ENCODE measurements at places on chromosomes 12 and 14.

DNA sequence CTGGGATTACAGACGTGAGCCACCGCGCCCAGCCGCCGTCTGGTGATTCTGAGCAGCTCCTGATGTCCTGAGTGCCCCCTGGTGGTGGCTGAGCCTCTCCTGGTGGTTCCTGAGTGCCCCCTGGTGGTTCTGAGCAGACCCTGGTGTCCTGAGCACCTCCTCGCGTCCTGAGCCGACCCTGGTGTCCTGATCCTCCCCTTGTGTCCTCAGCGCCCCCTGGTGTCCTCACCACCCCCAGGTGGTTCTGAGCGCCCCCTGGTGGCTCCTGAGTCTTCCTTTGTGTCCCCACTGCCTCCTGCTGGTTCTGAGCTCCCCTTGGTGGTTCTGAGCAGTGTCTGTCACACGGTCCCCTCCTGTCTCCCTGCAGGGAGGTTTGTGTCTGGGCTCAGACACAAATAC lies 1304.9 kb downstream of the TMEM121 start:
- H3K4me1 ChIP-seq: no peaks in the 10 kb centered on the region
- H3K36me3 ChIP-seq: no peaks in the 10 kb centered on the region

- no peak for DNase-seq
- no peak overlapping the region for H3K27ac ChIP-seq
- H3K36me3 ChIP-seq: no peaks in the 10 kb centered on the region
- no peak overlapping the region for H3K4me3 ChIP-seq
- H3K4me1 ChIP-seq: peaks cover 3% of the 10 kb centered on the region
Observed at GRCh38 chr12:79991586-79991985, 56.7 kb upstream of the PPP1R12A start.

- DNase-seq: no peak
- H3K27ac ChIP-seq: no peak overlapping the region
Observed at GRCh38 chr14:44981198-44981597, 19.2 kb downstream of the TOGARAM1 start.

- peaks cover 6% of the 10 kb centered on the region for H3K36me3 ChIP-seq
- DNase-seq: no peak
- no peaks in the 10 kb centered on the region for H3K4me1 ChIP-seq
- no peaks in the 10 kb centered on the region for H3K27me3 ChIP-seq
- no peak overlapping the region for H3K27ac ChIP-seq
Observed at GRCh38 chr12:93714382-93714781, 37.2 kb downstream of the CRADD start.

DNA sequence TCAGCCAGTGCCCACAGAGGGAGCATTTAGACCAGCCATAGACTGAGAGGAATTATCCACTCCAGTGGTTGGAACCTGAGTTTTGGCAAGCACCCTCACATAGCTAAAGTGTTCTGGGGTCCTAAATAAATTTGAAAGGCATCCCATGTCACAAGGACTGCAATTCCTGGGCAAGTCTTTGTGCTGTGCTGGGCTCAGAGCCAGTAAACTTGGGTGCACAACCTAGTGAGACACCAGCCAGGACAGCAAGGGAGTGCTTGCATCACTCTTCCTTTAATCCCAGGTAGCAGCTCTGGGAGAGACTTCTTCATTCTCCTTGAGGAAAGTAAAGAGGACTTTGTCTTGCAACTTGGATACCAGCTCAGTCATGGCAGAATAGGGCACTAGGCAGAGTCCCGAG lies 142.0 kb upstream of the FSCB start:
- no peaks in the 10 kb centered on the region for H3K4me1 ChIP-seq
- no peaks in the 10 kb centered on the region for H3K36me3 ChIP-seq
- H3K27ac ChIP-seq: no peak overlapping the region
- H3K27me3 ChIP-seq: no peaks in the 10 kb centered on the region

DNA sequence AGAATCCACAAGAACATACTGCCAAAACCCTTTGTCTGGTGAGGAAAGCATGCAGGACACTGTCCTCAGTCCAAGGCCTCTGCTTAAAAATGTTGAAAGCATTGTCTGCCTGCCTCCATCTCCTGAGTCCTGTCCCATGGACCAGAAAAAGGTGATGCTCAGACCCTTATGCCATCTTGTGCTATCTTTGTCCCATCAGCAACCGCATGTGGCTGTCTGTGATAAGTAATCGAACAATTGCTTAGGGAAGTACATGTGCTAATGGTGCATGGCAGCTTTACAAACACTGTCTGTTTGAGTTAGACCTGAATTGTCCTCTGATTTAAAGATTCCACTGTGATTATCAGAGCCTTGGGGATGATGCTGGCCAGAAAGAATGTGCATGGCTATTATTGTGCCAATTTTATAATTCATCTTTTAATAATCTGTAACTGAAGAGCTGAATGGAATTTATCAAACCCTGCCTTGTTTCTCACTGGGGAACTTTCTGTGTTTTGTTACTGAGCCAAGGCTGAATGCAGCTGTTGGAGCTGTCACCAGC lies 177.5 kb downstream of the DACT1 start:
- no peaks in the 10 kb centered on the region for H3K4me1 ChIP-seq
- no peak overlapping the region for H3K4me3 ChIP-seq
- no peak overlapping the region for H3K27ac ChIP-seq
- no peaks in the 10 kb centered on the region for H3K27me3 ChIP-seq
- DNase-seq: no peak

- no peak overlapping the region for H3K27ac ChIP-seq
- peaks cover 66% of the 10 kb centered on the region for H3K36me3 ChIP-seq
- DNase-seq: no peak
- peaks cover 18% of the 10 kb centered on the region for H3K4me1 ChIP-seq
- H3K4me3 ChIP-seq: no peak overlapping the region
Observed at GRCh38 chr12:132803888-132804287, 24.8 kb downstream of the GOLGA3 start.

- DNase-seq: no peak
- no peak overlapping the region for H3K4me3 ChIP-seq
- no peaks in the 10 kb centered on the region for H3K4me1 ChIP-seq
- no peak overlapping the region for H3K27ac ChIP-seq
- no peaks in the 10 kb centered on the region for H3K27me3 ChIP-seq
Observed at GRCh38 chr14:58782011-58782410, 144.2 kb downstream of the DACT1 start.

DNA sequence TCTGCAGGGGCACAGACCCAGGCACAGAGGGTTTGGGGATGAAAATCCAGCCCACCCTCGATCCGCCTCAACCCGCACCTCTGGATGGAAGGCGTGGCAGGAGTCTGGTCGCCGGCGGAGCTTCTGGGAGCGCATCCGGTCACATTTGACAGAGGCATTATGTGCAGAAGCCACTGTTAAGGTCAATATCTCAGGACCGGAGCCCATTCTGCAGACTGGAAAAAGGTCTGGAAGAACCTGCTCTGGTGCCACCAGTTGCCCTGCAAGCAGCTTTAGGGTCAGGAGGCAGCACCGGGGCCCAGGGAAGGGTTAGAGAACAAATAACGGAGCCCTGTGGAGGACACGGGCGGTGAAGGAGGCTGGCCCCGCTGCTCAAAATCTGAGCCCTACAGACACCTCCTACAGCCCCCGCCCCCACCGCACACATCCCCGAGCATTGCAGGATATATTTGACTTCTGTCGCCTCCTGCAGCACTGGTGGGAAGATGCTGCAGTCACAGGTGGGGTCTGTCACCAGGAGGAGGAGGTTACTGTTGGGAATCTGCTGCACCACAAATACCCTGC lies 25.1 kb upstream of the LRTM2 start:
- peak overlapping the region; percentile 86 for H3K4me3 ChIP-seq
- peak overlapping the region; percentile 74 for H3K27ac ChIP-seq
- H3K36me3 ChIP-seq: no peaks in the 10 kb centered on the region
- no peaks in the 10 kb centered on the region for H3K27me3 ChIP-seq
- peaks cover 33% of the 10 kb centered on the region for H3K4me1 ChIP-seq

GRCh38 chr14:104424406-104425072 lies 155.0 kb upstream of the C14orf180 start:
- DNase-seq: peak; percentile 18
- H3K36me3 ChIP-seq: no peaks in the 10 kb centered on the region
- no peak overlapping the region for H3K27ac ChIP-seq

DNA sequence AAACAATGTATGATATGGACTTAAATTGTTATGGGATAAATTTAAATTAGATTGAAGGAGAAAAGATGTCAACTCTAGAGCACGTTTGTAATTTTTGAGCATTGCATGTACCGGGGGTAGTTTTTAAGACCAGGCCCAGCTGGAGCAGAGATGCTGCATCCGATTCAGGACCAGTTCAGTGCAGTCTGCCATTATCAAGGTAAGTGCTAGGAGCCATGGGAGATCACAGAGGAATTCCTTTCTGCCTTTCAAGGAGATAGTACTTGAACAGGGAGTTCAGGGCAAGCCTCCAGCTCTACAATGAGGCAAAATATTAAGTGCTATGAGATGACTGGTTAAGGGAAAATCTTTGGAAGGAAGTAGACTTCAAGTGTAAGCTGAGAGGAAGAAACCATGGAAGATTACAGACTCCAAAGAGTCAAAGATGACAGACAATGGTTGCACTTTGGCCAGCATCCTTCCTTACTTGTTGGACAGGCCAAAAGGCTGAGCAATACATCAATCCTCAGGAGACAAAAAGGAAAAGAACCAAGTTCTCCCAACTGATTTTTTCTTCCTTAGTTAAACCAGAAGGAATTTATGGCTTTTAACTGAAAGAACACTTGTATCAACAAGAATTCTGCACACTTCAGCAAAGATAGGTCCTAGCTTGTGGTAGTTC lies 113.2 kb upstream of the HIF1A start:
- peaks cover 2% of the 10 kb centered on the region for H3K27me3 ChIP-seq
- H3K36me3 ChIP-seq: peaks cover 5% of the 10 kb centered on the region
- H3K27ac ChIP-seq: no peak overlapping the region

GRCh38 chr12:58648176-58648575 lies 272.1 kb downstream of the LRIG3 start:
- DNase-seq: no peak
- H3K4me3 ChIP-seq: no peak overlapping the region
- H3K27ac ChIP-seq: no peak overlapping the region
- H3K27me3 ChIP-seq: no peaks in the 10 kb centered on the region
- H3K4me1 ChIP-seq: no peaks in the 10 kb centered on the region
- no peaks in the 10 kb centered on the region for H3K36me3 ChIP-seq

- DNase-seq: no peak
- H3K27ac ChIP-seq: no peak overlapping the region
- H3K4me3 ChIP-seq: no peak overlapping the region
Observed at GRCh38 chr14:105878125-105878524, 351.7 kb downstream of the TMEM121 start.

DNA sequence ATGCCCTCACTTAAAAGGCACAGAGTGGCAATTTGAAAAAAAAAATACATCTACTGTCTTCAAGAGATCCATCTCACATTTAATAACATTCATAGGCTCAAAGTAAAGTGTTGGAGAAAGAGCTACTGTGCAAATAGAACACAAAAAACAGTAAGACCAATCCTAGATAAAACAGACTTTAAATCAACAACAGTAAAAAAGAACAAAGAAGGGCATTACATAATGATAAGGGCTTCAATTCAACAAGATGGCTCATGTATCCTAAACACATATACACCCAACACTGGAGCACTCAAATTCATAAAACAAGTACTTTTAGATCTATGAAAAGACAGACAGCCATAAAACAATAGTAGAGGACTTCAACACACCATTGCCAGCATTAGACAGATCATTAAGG lies 93.6 kb upstream of the PCED1B start:
- DNase-seq: no peak
- no peak overlapping the region for H3K27ac ChIP-seq
- H3K27me3 ChIP-seq: peaks cover 11% of the 10 kb centered on the region
- no peaks in the 10 kb centered on the region for H3K36me3 ChIP-seq
- no peak overlapping the region for H3K4me3 ChIP-seq

- H3K27me3 ChIP-seq: peaks cover 7% of the 10 kb centered on the region
- DNase-seq: no peak
- peak overlapping the region; percentile 92 for H3K4me3 ChIP-seq
Observed at GRCh38 chr12:53345486-53346188, 9.5 kb upstream of the SP7 start.

DNA sequence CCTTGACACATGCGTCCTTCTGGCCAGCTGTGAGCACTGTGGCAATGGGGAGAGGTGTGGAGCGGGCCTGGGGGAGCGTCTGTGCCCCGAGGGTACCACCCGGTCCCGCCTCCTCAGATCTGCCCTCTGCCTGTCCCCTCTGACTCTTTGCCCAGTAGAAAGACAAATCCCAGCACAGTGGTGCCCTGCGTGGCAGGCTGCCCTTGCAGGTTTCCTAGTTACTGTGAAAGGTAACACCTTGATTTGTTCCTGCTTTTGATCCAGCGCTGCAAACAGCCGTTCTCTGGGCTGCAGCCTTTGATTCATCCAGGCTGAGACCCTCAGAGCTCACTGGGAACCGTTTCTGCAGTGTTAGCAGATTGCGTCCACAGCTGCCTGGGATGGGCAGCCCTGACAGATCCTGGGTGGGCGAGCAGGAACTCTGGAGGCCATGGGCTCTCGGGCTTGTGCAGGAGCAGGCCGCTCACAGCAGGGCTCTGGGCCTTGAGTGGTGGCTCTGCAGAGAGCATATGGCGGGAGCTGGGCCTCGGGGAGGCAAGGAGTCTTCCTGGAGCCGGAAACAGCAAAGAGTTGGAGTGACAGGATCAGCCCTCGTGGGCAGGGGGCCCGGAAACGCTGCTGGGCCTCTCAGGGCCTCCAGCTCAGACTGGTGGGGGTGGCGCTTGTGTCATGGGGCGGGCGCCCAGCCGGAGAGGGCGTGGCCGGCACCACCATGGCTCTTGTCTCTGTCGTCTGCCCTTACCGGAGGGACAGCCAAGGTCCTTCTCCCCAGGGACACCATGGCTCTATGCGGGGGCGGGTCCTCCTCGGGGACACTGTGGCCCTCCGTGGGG lies 16.6 kb downstream of the FBRSL1 start:
- peak overlapping the region; percentile 28 for H3K4me3 ChIP-seq

DNA sequence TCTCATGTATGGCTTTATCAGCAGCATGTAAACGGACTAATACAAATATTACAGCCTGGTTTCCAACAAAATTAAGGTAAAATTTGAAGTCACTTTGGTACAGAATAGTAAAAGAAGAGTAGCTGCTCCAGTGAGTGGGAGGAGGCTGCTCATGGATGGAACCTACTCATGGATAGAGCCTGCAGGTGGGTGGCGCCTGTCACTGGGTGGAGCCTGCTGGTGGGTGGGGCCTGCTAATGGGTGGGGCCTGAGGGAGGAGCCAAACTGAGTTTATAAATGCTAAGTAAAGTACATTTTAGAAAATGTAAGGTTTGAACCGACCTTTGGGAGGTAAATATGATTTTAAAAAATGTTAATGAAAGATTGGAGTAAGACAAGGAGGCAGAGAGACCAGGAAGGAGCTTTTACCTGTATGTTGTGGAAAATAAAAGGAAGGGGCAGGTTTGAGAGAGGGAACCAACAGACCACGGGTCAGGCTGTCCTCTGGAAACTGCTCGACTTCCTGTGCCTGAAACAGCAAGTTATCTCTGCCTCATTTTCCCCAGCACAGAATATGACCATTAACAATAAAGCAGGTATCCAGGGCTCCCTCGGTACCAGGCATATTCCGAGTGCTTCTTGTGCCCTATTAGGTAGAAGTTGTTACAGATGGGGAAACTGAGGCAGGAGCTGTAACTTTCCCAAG lies 55.9 kb upstream of the SEL1L start:
- no peak for DNase-seq
- no peaks in the 10 kb centered on the region for H3K4me1 ChIP-seq
- H3K4me3 ChIP-seq: no peak overlapping the region
- H3K27ac ChIP-seq: no peak overlapping the region
- no peaks in the 10 kb centered on the region for H3K36me3 ChIP-seq
- H3K27me3 ChIP-seq: peaks cover 4% of the 10 kb centered on the region

- H3K27ac ChIP-seq: no peak overlapping the region
- no peaks in the 10 kb centered on the region for H3K27me3 ChIP-seq
- no peak for DNase-seq
- no peak overlapping the region for H3K4me3 ChIP-seq
Observed at GRCh38 chr14:78697341-78697740, 527.2 kb downstream of the NRXN3 start.

Measured in activated CD8-positive, alpha-beta T cell treated with anti-CD3 and anti-CD28 coated beads, Interleukin-2, amount 10 ng/mL, durations not matched to agents 7 days and 5 days (primary cell).